Right forelimb (tissue), 1 donor: ENCODE measurements at places on chromosomes 3 and 15.

- no peak for DNase-seq
Measured at GRCh38 chr3:53234130-53234840, 21.5 kb downstream of the TKT start.

- no peak for DNase-seq
Measured at GRCh38 chr15:65790694-65791334, 1.3 kb downstream of the DENND4A start.

- DNase-seq: no peak
Measured at GRCh38 chr3:147900851-147901250, 491.7 kb downstream of the ZIC1 start.

DNA sequence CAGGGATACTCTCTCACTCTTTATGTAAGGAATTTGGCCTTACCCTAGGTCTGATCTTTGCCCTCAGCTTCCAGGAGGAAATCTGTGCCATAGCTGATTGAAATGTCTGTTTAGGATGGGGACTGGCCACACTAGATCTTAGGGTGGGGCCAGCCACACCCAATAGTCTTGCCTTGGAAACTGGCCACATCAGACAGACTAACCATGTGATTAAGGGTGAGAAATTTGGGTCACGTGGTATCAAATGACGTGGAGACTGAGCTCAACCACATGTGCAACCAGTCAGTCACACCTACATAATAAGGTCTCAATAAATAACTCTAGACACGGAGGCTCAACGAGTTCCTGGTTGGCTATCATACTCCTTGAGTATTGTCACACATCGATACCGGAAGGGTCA lies 113.5 kb downstream of the CNTN3 start:
- no peak for DNase-seq

DNA sequence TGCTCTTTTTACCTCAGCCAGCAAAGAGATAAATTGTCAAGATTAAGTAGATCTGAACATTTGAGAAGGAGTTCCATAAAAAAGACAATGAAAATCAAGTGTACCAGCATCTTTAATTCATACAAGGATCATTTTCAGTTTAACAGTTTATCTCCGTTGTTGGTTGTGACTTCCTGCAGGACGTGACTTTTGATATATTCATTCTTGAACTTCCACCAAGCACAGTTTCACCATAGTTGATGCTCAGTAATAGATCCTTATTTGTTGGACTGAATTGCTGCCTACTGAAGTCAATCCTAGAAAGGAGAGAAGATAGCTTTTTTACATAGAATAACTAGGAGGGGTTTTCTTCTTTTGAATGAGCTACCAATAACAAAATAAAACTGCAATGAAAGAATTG lies 408.2 kb downstream of the LPP start:
- DNase-seq: no peak

DNA sequence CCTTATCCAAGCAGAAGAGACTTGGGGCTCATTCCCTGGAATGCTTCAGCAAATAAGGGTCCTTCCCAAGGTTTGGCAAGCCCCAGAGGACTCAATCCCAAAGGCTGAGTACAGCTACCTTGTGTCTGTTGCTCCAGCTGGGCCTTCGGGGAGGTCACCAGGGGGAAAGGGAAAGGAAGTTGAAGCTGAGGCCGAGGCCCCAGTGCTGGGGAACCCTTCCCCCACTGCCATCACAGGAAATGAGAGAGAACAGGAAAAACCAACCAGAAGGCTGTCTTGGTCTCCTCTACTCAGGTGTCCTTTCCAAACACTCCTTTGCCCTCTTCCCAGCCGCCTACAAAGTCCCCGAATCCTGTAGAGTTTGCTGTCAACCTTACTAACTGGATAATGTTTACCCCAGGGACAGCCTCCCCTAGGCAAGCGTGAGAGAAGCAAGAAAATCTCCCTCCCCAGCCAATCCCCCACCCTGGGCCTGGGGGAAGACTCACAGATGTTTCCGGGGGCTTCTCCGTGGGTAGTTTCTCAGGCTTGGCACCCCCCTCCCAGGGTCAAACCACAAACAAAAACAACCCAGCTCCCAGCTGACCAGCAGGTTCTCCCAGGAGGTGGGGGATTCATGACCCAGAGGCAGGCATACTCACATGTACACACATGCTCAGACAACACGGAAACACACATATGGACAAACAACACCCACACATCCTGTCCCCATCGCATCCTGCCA lies 5.5 kb downstream of the CSRNP1 start:
- DNase-seq: peak; percentile 53

GRCh38 chr15:86588413-86588812 lies 508.7 kb downstream of the AGBL1 start:
- no peak for DNase-seq

GRCh38 chr3:106190296-106190695 lies 321.5 kb upstream of the CBLB start:
- no peak for DNase-seq

GRCh38 chr3:41274944-41275668 lies 75.8 kb downstream of the CTNNB1 start:
- no peak for DNase-seq
